ENCODE measurements at places on chromosomes 3 and 15.

GRCh38 chr3:191521055-191521454, 60.1 kb downstream of the PYDC2 start:
- no peak for DNase-seq

- DNase-seq, result no peak
Measured at GRCh38 chr3:33442190-33442589, 2.0 kb upstream of the UBP1 start.

GRCh38 chr3:106880206-106880605, 497.0 kb upstream of the CCDC54 start:
- no peak for DNase-seq

- no peak for DNase-seq
Measured at GRCh38 chr3:167723872-167724271, 10.8 kb downstream of the PDCD10 start.

DNA sequence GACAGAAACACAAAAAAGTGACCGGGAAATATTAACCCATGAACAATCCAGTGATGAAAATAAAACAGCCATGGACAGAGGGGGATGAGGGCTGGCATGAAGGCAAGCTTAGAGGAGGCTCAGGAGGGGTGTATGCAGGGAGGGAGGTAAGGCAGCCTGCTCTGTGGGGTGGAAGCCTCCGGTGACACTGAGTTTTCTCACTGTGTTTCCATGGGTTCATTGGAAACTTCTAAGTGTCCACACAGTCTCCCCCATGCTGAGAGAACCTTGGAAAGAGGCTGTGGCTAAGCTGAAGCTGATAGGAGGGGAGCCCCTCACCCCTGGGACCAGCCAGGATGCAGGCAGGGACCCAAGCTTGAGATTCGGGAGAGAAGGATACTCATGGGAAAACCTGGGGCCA, 6.8 kb upstream of the SKOR1 start:
- no peak for DNase-seq

DNA sequence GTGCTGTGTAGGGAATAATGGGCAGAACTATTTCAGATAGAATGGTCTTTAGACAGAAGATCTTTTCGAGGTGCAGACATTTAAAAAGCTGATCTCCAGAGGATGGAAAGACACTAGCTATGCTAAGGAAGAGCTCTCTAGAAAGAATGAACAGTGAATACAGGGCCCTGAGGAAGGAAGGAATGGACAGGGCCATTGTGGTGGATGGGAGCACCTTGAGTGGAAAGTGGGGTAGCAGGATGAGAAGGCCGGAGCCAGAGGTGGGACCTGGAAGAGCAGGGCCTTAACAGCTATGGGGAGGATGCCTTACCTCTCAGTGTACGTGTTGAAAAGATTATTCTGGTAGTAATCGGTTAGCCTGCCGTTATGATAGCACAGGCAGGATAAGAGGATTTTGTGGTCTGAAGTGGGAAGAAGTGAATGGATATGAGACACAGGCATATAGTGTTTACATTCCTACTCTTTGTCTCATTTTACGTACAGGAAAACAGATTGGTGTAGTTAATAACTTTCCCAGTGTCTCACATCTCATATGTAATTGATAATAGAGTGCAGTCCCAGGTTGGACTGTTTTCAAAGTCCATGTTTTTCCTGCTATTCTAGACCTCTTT, 172.4 kb downstream of the KLHL25 start:
- no peak for DNase-seq

DNA sequence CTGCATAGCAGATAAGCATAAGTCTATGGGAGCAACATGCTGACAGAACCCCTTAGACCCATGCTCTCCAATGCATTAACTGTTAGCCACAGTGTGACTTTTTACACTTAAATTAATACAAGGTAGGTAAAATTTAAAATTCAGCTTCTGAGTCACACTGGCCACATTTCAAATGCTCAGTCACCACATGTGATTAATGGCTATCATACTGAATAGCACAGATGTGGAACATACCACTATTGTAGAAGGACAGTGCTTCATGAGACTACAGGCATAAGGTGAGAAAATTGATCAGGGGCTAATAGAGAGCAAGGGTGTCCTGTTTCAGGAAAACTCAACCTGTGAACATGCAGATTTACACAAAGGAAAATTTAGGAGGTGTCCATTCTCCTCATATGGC, 357.0 kb upstream of the SEMA6D start:
- no peak for DNase-seq

- no peak for DNase-seq
Measured at GRCh38 chr3:70386846-70387245, 74.4 kb upstream of the MDFIC2 start.

DNA sequence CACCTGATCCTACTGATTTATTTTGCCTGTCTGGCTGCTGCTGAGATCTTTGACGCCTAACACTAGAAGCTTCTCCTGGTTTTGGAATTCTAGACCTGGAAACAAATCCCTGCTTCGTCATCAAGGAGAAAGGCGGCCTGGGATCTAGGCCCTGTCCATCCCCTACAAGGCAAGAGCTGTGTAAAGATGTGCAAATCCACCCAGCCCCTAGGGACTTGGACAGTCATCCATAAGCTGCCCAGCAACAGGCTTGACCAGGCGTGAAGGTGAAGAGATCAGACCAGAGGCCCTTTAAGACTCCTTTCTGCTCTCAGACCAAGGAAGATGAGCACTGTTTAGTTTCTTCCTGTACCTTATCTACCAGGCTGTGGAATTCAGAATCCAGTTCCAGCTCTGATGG, 32.2 kb downstream of the SLC41A3 start:
- DNase-seq, result no peak

GRCh38 chr15:90750186-90750585, 33.0 kb downstream of the BLM start:
- peak; percentile 29 for DNase-seq

DNA sequence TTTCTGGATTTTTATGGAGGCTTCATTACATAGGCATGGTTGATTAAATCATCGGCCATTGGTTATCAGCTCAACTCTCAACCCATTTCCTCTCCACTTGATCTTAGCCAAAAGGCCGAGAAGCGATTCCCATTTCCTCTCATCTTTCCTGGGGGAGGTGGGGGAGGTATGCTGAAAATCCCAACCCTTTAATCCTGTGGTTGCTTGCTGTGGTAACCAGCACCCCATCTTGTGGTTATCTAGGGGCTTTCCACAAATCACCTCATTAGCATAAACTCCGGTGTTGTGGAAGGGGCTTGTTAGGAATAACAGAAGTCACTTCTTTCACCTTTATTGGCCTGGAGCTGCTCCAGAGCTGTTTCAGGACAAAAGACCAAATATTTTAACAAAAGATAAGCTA, 20.9 kb downstream of the PDE8A start:
- no peak for DNase-seq

DNA sequence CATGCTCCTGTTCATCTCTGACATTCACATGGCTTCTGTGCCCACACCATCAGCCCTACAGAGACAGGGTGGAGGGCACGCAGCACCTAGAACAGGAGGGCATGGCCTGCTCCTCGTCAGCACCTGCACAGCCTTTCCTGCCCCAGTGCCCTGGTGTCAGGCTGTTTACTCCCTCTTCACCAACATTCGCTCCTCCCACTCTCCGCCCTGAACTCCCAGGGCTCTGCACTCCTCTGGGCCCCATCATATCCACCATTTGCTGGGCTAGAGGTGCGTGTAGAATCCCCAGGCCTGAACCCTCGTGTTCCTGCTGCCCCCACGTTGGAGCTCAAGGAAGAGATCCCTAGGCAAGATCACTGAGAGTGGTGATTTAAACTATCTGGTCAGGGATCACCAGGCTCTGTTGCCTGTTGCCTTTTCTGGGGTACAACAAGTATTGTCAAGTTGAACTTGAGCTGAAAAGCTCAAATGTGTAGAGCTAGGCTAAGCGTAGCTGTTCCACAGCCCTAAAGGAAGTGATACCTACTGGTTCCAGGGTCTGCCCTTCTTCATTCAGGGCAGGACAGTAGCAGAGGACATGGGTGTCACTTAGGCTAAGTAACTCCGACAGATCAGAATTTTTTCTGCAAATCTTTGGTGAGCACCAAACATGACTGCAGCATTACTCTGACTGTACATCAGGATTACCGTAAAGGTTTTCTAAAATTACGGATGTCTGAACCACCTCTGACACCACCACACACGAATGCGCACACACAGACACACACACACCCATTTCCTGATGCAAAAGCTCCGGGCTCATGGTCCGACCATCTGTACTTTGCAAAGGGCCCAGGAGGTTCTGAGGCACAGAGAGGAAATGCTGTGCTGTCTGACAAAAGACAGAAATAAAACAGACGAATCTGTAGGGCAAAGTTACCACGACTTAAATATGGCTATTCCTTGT, 43.7 kb upstream of the GNB5 start:
- DNase-seq, result no peak

DNA sequence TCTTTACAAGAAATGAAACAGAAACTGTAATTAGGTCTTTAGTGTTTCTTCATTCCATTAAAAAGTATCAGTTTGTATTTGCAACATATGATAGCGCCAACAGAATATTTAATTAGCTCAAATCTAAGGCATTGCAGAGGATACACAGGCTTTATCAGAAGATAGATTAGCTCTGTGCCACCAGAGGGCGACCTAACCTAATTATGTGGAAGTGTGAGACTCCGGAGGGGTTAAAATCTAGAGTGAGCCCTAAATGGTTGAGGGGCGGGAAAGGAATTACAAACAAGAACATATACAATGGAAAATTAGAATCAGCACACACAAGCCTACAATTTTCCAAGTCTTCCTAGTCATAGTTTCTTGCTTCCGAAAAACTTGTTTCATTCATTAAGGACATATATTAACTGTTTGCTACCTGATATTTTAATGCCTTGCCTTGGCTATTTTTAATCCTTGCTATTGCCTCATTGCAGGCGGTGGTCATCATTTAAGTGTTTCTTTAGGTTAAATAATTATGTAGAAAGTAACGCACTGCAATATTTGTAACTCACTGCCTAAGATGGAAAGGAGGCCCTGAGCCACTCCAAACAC, 18.0 kb upstream of the RYR3 start:
- DNase-seq, result peak; percentile 36

DNA sequence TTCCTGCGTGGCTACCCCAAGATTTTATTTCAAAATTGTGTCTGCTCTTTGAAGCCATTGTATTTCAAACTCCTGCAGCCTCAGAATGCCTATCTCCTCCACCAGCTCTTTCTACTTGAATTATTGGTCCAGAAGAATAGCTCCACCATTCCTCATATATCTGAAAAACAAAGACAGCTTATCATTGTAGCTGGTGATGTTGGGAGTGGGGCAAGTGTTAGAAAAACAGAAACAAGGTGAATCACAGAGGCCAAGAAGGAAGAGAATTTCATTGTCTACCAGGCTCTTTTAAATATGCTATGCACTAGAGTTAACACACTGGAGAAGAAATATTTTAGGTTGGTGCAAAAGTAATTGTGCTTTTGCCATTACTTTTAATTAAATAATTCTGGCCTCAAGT, 307.9 kb upstream of the ROPN1 start:
- DNase-seq, result no peak

DNA sequence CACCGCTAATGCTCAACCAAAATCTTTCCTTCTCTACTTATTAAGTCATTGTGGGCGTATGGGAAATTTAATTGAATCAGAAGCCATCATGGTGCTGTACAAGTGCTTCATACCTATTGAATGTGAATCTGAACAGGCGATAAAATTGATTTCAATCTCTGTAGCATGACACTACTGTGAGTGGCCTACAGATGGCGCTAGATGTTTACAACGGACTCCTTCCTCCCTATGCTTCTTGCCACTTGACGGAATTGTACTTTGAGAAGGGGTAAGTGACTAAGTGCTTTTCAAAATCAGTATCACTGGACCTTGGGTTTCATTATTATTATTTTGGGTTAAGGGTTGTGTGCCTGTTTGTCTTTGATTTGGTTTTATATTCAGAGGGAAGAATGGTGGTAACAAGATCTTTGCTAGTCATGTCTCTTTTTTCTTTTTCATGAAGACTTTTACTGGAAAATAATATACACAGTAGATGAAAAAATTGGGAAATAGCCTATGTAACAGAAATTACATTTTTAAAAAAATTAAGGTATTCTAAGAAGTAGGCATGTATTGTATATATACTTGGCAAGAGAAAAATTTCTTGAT, 35.4 kb downstream of the ACP3 start:
- peak; percentile 56 for DNase-seq

- peak; percentile 12 for DNase-seq
Measured at GRCh38 chr3:114178770-114179368, at the start of gene DRD3. TSS of gene DRD3 (minus strand) at chr3:114179052. CDS start at chr3:114171992, 7,060 bp downstream.

DNA sequence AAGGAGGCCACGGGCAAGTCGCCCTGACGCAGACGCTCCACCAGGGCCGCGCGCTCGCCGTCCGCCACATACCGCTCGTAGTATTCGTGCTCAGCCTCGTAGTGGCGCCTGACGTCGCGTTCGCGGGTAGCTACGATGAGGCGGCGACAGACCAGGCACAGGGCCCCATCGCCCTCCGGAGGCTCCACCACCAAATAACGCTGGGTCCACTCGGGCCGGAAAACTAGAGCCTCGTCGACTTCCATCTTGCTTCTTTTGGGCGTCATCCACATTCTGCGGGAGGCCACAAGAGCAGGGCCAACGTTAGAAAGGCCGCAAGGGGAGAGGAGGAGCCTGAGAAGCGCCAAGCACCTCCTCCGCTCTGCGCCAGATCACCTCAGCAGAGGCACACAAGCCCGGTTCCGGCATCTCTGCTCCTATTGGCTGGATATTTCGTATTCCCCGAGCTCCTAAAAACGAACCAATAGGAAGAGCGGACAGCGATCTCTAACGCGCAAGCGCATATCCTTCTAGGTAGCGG, at the start of gene EPM2AIP1:
EPM2AIP1 (minus strand) TSS at position 326 of the 520 bp plus-strand sequence; CDS start at position 272, 54 bp downstream.
- peak; percentile 97 for DNase-seq
